Left kidney (tissue), 8 donors: ENCODE measurements at places on chromosomes 2 and 18. TPM values are rescaled to one million over a fixed set of nuclear protein-coding genes. Genes with fewer than 3 reads are reported as not detected.

DNA sequence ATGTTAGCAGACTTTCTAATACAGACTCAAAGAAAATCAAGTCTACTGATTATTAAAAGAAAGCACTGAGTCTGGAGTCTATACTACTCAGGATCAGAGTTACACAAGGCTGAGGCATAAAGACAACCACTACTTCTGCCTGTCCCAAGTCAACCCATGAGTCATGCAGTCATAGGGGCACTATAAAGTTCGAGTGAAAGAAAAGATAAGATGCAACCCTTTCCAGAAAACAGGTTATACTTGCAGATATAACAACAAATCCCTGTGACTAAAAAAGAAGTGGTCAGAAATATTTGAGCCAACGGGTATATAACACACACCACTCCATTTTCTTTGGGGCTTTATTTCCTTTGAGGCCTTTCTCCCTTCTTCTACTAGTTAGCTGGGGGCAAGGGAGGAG, 18.6 kb upstream of the SCRN3 start:
- DNase-seq: no peak

DNA sequence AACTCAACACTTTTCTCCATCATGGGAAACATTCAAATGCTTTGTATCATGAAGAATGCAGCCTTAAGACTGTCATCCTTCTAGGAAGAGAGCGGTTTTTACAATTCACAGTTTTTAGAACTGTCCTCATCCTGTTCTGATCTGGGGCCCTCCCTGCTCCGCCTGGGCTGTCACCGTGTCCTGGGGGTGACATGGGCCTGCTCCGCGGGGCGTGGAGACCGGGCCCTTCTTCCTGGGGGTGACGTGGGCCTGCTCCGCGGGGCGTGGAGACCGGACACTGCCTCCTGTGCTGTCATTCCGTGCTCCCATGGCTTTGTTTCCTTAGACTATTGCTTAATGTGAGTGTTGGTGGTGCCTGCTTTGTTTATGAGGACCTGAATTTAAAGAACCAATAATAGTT, 122.8 kb downstream of the TMEM18 start:
- no peak for DNase-seq

GRCh38 chr2:204971206-204971907, 426.1 kb downstream of the PARD3B start:
- no peak for DNase-seq

DNA sequence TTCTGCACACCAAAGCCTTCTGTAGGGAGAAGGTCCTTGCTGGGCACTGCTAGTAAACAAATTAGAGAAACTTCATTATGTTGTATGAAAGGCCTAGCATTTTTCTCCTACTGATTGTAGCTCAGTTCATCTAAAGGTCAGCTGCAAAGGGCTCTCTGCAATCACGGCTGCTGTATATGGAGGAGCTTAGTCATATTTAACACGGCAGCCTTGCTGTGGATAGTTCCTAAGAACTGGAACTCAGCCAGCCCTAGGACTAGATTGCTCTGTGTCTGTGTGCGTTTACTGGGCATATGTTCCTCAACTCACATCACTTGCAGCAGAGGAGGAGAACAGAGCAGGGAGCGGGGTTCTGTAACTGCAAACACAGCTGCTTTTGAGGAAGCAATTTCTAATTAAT, 1103.9 kb upstream of the KLHL29 start:
- no peak for DNase-seq

- DNase-seq: no peak
These were observed 155.9 kb upstream of the CAPN13 start for GRCh38 chr2:30963184-30963583.

GRCh38 chr2:216056739-216057138, 24.9 kb downstream of the PECR start:
- no peak for DNase-seq

DNA sequence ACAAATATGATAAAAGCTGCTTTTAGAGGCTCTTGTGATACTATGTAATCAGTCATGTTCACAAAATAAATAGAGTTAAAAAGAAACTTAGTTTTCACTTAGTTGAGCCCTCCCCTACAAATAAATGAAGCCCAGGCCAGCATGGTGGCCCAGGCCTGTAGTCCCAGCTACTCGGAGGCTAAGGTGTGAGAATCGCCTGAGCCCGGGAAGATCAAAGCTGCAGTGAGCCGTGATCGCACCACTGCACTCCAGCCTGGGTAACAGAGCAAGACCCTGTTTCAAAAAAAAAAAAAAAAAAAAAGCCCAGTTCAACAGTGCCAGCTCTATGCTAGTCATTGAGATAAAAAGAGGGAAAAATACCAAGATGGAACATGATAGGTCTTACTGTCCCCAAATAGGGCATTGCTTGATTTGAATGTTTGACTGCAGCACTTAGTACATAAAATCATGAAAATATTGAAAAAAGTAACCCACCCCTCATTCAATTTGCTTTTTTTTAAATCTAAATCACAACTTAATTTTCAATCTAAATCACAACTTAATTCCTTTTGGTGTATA, 1.5 kb downstream of the ASNSD1 start:
- no peak for DNase-seq

GRCh38 chr18:28189400-28190239, 12.7 kb upstream of the CDH2 start:
- no peak for DNase-seq

DNA sequence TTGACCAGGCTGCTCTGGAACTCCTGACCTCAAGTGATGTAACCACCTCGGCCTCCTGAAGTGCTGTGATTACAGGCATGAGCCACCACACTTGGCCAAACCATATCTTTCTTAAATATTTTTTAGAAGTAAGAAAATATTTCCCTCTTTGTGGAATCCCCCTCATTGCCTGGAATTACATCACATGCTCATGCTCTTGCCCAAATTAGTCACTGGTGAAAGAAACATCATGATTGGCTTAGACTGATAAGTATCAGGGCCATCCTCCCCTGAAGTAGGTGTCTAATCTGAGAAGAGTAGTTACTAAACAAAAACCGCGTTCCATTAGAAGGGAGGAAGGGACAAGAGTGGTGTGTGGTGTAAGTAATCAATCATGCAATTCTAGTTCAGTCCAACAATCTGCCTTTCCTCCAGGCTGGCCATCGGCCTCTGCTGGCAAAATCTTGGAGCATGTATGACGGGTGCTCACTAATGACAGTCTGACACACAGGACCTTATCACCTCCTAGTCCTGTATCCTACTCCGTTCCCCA, 52.3 kb upstream of the SCG2 start:
- no peak for DNase-seq

DNA sequence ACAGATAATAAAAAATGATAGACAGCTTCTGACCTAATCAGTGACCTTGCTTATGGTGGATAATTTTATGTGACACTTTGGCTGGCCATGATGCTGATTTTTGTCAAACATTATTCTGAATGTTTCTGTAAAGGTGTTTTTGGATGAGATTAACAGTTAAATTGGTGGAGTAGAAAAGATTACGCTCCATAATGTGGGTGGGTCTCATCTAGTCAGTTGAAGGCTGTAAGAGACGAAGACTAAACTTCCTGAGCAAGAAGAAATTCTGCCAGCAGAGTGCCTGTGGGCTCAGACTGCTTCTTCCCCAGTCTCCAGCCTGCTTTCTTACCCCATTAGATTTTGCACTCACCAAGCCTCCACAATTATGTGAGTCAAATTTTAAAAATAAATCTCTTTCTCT, 214.9 kb upstream of the ITGA4 start:
- DNase-seq: no peak

- DNase-seq: no peak
These were observed 46.9 kb downstream of the GCA start for GRCh38 chr2:162390801-162391200.

Gene MRPL30
- polyA plus RNA-seq: 57.3 TPM

Gene DPP10
- 17.1 TPM for polyA plus RNA-seq

Gene CNDP1
- 1.6 TPM for polyA plus RNA-seq

Gene THUMPD2
- 26.4 TPM for polyA plus RNA-seq
